ENCODE measurements at places on chromosomes 11 and 22.

GRCh38 chr11:65931773-65932557 lies 12.7 kb downstream of the DRAP1 start:
- no peak for DNase-seq

GRCh38 chr22:20625270-20625669 lies 117.9 kb downstream of the MED15 start:
- no peak for DNase-seq

GRCh38 chr11:61868571-61869428 lies 22.5 kb downstream of the FADS3 start:
- no peak for DNase-seq

DNA sequence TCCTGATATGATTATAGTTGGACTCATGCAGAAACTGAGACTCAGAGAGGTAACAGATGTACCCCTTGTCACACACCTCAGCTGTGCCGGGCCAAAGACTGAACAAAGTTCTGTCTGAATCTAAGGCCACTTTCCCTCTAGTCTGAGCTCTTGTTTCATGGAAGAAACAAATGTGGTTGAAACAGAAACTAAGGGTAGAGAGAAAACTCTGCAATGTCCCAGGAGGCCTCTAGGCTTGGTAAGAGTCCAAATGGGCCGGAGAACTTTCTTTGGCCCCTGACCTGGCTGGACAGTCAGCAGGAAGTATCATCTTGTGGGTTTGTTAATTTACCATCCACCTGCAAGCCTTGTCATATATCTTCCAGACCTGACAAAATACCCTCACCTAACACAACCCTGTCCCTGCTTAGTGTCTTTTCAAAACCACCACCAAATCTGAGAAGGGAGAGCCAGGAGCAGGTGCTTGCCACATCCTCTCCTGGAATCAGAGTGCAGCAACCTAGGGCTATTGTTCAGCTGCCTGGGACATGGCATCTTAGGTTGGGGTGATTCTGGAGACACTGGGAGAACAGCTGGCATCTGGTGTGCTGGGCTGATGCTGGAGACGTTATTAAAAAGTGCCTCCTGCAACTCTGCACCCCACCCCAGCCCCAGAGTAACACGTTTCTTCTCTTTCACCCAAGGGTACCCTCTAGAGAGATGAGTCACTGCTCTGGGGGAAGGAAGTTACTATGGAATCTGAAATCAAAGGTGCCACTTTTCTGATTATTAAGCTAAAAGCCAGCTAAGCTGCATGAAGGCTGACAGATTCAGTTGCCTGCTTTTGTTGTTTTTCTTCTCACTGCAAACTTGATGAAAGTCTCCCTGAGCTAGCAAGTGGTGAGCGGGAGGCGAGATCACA lies 126.3 kb upstream of the TIMP3 start:
- DNase-seq = no peak

- no peak for DNase-seq
These were observed 10.6 kb downstream of the P2RX3 start for GRCh38 chr11:57348636-57349313.
